ENCODE measurements at places on chromosomes 2 and 18.

DNA sequence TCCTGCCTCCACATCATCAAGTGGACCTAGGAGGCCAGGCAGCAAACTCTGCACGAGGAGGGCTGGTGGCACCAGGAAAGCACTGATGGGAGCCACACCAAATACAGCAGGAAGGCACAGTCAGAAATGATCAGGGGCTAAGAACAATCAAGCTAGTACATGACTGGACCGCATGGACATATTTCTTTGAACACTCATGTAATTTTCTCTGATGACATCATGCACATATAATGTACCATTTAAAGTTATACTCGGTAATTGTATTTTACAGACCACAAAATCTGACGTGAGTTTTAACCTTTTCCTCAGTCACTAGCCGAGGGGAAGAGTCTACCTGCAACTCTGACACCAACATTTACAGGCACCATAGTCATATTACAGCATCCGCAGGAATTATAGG is 76.7 kb downstream of the XDH start:
- DNase-seq: no peak

DNA sequence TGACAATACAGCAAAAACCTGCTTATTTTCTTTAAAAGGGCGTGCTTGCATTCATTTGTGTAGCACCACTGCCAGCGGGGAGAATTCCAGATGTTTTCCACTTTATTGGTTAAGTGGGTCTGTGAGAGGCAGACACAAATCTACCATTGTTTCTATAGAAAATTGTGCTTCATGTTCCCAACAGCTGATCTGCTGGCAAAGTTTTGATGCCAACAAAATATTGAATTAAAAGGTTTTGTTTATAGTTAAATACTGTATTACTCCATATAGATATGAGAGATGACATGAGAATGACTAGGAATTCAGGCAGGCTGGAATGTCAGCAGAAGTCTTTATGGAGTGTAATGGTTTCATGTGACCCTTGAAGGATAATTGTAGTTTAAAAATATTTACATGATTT is 182.7 kb downstream of the MC4R start:
- DNase-seq: no peak

DNA sequence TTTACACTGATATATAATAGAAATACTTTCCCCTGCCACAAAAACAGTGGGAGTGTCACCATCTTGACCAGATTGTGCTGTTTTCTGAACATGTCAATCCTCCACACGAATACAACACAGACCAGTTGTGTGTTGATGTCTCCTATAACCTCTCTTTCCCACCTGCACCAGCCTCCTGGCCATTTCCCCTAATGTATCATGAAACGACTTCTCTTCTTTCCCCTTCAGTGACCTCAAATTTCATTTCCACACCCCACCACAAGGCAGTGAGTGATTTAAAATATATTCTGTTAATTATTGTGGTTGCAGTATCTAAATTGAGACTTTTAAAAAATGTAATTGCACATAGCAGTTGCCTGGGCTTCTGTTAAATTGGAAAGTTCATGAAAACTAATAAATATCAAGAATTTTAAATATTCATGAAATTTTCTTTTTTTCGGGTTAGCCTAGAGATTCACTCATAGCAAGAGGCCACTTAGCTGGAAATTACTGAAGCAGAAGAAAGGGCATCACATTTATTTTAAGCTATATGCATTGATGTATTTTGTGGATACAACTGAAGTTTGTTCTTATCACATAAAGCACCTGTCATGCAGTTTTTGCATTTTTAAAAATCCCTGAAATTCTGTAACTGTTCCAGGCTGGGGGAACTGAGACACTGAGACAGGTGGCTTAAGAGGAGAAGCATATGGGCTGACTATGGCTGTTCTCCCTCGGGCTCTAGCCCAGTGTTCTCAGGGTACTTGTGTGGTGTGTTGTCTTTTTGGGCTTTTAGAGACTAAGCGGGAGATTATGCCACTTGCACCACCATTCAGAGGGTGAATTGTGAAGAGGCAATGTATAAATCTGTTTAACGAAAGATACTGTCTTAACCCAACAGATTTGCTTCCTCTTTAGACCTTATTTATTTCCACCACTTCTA is 15.9 kb downstream of the FAM171B start:
- no peak for DNase-seq

DNA sequence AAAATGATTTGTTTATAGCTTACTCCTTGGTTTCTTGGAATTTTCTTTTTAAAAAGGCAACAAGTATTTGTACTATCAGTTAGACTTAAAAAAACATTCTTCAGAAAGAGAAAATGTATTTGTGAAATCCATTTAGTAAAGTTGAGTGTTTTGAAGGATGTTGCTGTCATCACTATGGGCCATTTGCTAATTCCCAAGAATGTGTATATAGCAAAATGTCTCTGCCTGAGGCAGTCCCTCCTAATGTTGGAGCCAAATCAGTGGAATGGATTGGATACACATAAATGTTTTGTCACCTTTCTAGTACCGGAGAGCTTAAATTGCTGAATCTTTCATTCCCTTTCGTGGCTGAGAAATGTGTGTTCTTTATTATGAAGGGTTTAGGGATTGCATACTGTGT is 890.2 kb upstream of the ZEB2 start:
- no peak for DNase-seq

- no peak for DNase-seq
Measured at GRCh38 chr18:49094979-49095632, 144.3 kb upstream of the SMAD7 start.

GRCh38 chr2:226832061-226832460 is 3.8 kb upstream of the RHBDD1 start:
- no peak for DNase-seq

- no peak for DNase-seq
Measured at GRCh38 chr18:5463390-5463789, 80.4 kb downstream of the EPB41L3 start.

GRCh38 chr2:118830881-118831280 is 16.6 kb downstream of the EN1 start:
- no peak for DNase-seq

GRCh38 chr2:217955881-217956493 is 46.8 kb downstream of the TNS1 start:
- DNase-seq: no peak

- no peak for DNase-seq
Measured at GRCh38 chr2:43465234-43465633, 130.6 kb downstream of the THADA start.
